Activated CD4-positive, alpha-beta T cell treated with anti-CD3 and anti-CD28 coated beads for 4 hours (primary cell): ENCODE measurements at places on chromosomes 5 and 9.
A peak's percentile ranks its signal among the peaks of the same experiment; 100 is the strongest.

DNA sequence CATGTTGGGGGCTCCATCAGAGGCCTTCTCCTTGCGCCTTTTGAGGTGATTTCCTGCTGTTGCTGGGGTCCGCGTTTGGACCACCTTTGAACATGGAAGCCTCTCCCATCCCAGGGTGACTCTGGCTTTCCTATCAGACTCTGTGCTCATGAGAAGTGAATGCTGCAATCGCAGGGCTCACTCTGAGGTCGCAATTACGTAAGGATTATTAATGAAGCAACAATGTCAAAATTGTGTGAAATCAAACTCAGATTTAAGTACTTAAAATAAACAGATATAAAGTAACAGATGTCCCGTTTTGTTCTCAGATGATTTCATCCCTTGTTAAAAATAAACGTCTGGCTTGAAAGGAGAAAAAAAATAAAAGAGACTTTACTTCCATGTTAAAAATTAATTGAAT, 634.2 kb downstream of the BNC2 start:
- DNase-seq: no peak

DNA sequence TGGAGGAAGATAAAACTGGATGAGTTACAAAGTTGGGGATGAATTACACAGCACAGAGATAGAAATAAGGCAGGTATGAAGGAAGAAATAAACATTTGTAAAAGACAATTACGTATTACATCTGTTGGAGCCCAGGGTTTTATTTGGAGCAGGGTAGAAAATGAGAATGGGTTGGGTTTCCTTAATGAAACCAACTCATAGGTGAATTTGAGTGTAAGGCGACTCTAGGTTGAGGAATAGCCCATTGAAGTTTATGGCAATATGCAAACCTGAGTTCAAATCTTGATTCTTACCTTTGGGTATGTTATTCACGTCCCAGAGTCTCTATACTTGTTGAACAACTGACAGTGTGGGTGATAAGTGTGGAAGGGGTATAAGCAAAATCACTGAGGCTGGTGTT, 422.3 kb upstream of the WWC1 start:
- DNase-seq: no peak

GRCh38 chr9:129580211-129580915, 40.5 kb downstream of the C9orf50 start:
- DNase-seq: peak; percentile 31

- no peak for DNase-seq
These were observed 5.2 kb downstream of the GM2A start for GRCh38 chr5:151258201-151258611.

DNA sequence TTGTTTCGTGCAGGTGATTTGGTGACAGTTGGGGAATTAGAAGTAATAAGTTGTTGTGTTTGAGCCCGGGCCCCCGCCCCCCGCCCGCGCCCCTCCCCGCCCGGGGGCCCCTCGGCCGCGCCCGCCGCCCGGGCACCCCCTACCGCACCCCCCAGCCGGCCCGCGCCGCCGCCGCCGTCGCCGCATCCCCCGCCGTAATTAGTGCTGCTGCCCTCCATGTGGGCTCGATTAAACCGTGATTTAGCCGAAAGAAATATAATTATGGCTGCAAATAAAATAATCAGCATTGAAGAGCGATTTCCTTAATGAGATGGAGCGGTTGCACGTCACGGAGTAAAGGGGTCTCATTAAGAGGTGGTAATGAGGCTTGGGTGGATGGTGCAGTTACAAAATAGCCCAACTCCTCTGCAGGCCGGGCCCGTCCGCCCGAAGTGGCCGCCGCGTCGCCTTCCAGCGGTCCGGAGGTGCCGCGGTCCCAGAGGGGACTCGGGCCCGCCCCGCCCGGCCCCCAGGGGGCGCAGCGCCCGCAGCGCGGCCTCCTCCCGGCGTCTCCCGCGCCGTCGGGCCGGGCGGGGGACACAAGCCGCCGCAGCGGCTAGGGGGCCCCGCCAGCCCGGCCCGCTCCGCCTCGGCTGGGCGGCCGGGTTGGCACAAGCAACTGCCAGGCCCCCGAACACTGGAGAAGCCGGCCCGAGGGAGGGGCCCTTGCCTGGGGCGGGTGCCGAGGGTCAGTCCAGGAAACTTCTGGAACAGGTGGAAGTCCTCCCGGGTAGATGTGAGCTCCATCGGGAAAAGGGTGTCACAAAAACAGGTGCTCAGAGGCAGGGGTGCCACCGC, 6.9 kb upstream of the OTP start:
- DNase-seq: peak; percentile 20

DNA sequence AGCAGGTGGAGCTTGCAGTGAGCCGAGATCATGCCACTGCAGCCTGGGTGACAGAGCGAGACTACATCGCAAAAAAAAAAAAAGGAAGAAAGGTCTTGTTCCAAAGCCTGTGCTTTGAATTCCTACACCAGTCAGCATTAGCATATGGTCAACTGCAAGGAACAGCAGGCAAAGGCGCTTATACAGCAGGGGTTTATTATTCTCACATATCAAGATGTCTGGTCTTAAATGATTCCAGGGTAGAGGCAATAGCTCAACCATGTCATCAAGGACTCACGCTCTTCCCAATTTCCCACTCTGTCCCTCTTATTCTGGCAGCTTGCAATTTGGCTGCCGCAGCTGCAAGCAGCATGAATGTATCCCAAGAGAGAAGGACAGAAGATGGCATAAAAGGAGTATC, 28.6 kb upstream of the HRH2 start:
- no peak for DNase-seq

DNA sequence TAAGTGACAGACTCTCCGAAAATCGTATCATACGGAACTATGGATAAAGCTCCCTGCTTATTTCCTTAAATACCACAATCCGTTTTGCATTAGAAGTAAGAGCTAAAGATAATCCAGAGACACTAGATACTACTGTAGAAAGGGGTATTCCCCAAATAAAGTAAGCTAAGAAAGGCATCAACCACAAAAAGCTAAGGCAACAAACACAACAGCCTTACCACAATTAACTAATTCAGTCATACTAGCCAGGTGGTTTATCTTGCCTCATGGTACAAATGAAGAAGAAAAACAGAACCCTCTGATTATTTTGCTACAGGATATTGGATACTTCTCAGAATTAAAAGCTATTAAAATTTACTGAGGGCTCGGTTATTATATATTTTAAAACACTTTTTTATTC, 14.1 kb downstream of the ERP44 start:
- no peak for DNase-seq

DNA sequence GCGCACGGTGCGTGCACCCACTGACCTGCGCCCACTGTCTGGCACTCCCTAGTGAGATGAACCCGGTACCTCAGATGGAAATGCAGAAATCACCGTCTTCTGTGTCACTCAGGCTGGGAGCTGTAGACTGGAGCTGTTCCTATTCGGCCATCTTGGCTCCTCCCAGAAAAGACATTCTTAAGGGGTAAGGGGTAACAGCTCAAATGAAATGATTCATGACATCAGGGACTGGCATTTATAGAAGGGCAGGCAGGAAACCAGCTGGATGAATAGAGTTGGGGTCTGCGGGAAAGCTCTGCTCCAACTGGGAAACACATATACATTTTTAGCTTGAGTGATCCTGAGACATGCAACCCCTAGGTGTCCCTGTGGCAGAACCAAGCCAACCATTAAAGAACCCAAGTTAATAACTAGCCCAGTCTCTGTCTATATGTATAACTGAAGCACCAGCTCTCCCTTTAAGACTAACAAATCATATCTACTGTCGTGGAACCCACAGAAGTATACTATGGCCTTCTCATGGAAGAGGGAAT, 119.3 kb downstream of the LMNB1 start:
- no peak for DNase-seq

DNA sequence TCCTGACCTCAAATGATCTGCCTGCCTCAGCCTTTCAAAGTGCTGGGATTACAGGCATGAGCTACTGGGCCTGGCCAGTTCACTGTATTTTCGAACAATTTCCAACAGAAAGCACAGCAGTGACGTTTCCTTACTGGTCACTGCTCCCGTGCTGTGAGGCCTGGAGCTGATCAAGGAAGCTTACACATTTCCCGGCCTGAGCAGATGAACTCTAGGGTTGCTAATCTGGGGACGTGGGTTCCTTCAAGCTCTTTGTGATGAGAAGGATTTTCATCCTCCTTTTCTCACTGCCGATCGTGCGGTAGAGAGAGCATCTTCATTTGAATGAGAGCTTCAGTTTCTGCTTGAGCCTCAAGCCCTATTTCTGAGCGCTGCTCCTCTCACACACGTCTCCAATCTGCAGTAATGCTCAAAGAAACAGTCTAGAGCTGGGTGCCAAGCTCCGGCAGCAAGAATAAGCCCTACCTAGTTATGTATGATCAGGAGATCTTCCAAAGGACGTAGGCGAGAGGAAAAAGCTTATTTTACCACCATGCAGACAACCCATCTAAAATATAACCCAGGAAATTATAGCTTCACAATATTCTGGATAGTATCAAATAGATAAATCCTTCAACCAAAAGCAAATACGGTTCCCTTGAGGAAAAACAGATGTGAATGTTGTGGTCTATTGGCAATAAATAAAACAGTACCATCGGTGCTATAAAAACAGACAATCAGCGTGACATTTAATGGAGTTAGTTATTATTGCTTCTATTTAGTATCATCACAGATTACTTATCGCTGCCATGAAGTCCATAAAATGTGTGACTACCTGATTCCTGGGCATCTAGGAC, 7.3 kb upstream of the SPATA24 start:
- no peak for DNase-seq

GRCh38 chr9:116234081-116234480, 80.5 kb downstream of the PAPPA start:
- no peak for DNase-seq

GRCh38 chr5:134553821-134554267, 28.4 kb downstream of the JADE2 start:
- no peak for DNase-seq

DNA sequence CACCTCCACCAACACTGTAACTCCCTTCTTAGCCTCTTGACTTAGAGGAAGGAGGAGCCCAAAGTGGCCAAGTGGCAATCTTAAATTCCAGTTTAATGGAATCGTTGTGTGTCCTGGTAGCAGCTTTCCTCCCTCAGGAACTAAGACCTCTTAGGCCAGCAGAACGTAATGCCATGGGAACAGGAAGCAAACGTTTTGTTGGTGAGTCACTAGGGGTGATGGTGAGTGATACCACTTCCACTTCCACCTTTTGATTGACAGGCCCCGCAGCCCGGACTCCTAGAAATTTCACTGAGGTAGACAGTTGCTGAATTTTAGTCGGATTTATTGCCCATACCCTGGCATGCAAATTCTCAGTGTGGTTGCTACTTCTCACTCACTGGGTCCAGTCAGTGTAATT, 94.2 kb upstream of the FBN2 start:
- no peak for DNase-seq

DNA sequence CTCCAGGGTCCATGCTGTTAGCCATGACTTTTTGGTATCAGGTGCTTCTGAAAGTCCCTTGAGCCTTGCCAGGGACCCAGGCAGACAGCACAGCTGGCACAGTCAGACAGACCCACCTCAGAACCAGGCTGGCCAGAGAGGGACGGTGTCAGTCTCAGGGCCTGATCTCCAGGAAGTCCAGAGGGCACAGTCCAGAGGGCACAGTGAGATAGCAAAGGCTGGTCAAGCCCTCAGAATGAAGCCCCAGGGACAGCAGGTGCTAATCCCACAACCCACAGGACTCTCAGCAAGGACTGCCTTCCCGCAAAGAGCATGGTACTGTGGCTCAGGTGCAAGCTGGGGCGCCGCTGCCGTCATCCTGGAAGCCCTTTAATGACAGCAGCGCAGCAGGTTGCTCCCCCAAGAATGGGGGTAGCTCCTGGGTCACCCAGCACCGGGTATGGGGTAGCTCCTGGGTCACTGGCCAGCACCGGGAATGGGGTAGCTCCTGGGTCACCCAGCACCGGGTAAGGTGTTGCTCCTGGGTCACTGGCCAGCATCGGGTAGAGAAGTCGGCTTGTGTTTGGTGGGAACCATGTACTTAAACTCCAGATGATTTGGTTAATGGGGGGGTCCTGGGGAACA, 105.6 kb upstream of the PHYKPL start:
- no peak for DNase-seq

DNA sequence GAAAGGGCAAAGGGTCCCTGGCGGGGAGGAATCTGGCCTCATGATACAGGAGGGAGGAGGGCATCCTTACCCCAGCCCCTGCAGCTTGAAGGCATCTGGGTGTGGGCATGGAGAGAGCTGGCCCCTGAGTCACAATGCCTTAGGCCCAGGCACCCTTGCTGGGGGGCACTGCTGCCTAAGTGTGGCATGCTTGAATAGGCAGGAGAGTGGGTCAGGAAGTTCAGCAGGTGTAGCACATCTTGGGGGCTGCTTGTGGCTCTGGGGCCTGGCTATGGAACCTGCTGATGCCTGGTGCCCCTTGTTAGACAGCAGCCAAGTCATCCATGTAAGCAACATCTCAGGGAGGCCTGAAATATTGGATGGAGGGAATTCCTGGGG, 63.1 kb downstream of the HSPA4 start:
- DNase-seq: no peak

- no peak for DNase-seq
These were observed 456.3 kb upstream of the WWC1 start for GRCh38 chr5:167835146-167835545.

GRCh38 chr9:94767331-94768072, 41.0 kb downstream of the AOPEP start:
- no peak for DNase-seq

- DNase-seq: no peak
These were observed 346.1 kb upstream of the PTGER4 start for GRCh38 chr5:40333459-40334241.

GRCh38 chr9:21854119-21854518, 51.7 kb downstream of the MTAP start:
- DNase-seq: no peak

DNA sequence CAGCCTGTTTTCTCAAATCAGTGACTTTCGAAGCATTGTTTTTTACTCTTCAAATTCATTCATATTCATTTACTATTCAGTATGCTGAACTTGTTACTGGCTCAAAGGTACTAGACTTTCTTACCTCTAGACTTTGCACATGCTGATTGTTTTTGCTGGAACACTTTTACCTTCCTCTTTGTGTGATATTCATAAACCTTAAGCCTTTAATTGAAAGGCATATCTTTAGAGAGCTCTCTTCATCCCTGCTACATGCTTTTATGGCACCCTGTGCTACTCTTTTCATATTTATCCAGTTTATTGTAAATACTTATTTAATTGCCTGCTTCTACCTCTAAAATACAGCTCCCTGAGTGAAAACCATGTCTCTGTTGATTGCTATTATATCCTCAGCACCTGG, 48.7 kb upstream of the LRRC19 start:
- no peak for DNase-seq

- no peak for DNase-seq
These were observed 279.1 kb downstream of the TLE1 start for GRCh38 chr9:81410201-81410600.

- no peak for DNase-seq
These were observed 64.9 kb downstream of the SECISBP2 start for GRCh38 chr9:89383030-89383720.

DNA sequence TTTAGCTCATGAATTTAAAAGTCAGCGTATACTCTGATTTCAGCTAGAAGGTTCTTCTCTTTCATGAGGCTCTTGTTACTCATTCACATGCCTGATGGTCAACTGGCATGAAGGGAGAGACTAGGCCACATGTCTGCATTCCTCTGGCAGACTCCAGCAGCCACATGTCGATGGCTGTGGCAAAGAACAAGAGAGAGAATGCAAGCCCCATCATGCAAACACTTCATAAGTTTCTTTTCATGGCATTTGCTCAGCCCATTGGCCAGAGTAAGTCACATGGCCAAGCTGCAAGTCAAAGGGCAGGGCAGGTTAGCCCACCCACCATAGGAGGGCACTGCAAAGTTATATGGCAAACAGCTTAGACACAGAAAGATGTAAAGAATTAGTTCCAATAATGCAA, 5.4 kb downstream of the KCNV2 start:
- DNase-seq: no peak
